ENCODE measurements at places on chromosomes 16 and 17.
A peak's percentile ranks its signal among the peaks of the same experiment; 100 is the strongest.

DNA sequence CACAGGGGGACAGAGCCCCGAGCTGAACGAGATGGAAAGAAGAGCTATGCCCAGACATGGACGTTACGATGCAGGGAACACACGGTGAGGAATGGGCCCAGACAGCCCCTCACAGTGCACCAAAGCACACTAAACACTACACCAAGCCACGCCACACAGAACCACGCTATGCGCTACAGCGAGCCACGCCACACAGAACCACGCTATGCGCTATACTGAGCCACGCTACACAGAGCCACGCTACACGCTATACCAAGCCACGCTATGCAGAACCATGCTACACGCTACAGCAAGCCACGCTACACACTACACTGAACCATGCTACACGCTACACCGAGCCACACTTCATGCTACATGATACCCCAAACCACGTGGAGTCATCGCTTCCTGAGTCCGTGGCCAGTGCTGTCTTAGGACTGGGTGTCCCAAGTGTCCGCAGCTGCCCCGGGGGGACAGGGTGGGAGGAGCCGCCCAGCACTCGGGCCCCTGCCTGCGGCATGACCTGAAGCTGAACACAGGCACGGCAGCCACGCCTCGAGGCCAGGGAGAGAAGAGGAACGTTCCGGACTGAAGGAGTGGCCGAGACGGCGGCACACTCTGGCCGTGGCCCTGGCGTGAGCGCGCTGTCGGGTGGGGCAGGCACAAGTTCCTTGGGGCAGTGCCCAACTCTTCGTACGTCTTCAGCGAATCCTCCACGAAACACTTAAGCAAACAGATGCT lies 61.3 kb downstream of the LMF1 start:
- DNase-seq: no peak

DNA sequence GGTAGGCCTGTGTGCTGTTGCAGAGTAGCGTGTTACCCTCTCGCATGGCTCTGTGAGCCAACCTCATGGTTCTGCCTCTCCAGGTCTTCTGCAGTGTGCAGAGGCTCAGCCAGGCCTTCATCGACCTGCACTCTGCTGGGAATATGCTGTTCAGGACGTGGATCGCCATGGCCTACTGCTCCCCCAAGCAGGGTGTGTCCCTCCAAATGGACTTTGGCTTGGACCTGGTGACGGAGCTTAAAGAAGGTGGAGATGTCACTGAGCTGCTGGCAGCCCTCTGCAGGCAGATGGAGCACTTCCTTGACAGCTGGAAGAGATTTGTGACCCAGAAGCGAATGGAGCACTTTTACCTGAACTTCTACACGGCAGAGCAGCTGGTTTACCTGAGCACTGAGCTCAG lies 75.8 kb upstream of the ENDOV start:
- DNase-seq: no peak

GRCh38 chr17:82059272-82060000 lies 6.2 kb downstream of the DUS1L start:
- no peak for DNase-seq

GRCh38 chr17:13135506-13135905 lies 117.7 kb upstream of the ELAC2 start:
- DNase-seq: no peak

- DNase-seq: no peak
These were observed 29.7 kb upstream of the CDC42EP4 start for GRCh38 chr17:73341350-73342049.

DNA sequence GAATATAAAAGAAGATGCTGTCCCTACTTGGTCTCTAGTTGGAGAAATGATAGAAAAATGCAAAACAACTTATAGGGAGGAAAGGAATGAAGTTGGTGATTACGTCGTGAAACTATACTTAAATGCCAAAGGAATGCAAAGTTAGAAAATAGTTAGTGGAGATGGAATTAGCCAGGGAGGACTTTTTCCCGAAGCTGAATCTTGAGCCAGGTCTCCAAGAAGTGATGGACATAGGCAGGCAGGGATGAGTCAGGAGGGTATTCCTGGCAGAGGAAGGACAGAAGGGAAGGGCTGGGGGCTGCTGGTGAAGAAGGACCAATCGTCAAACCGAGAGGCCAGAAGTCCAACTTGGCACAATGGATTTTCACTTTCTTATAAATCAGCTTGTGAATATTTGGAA lies 1.8 kb downstream of the SNTB2 start:
- no peak for DNase-seq

GRCh38 chr17:2798678-2799077 lies 2.4 kb downstream of the RAP1GAP2 start:
- no peak for DNase-seq

DNA sequence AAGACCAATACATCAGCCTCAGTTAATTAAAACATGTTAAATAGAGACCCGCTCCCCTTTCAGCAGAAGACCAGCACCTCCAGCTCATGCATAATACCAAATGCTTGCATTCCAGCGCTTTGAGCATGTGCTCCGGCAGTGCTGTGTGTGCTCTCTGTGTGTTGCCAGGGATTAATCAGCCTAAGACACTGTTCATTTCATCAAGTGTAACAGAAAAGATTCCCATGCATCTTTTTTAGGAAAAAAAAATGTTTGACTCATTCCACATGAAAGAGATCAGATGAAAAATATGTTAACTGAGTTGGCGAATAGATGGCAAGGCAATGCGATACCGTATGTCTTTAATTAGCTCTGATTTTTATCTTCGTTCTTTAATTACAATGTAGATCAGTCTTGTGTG lies 187.6 kb downstream of the RPTOR start:
- DNase-seq: no peak

DNA sequence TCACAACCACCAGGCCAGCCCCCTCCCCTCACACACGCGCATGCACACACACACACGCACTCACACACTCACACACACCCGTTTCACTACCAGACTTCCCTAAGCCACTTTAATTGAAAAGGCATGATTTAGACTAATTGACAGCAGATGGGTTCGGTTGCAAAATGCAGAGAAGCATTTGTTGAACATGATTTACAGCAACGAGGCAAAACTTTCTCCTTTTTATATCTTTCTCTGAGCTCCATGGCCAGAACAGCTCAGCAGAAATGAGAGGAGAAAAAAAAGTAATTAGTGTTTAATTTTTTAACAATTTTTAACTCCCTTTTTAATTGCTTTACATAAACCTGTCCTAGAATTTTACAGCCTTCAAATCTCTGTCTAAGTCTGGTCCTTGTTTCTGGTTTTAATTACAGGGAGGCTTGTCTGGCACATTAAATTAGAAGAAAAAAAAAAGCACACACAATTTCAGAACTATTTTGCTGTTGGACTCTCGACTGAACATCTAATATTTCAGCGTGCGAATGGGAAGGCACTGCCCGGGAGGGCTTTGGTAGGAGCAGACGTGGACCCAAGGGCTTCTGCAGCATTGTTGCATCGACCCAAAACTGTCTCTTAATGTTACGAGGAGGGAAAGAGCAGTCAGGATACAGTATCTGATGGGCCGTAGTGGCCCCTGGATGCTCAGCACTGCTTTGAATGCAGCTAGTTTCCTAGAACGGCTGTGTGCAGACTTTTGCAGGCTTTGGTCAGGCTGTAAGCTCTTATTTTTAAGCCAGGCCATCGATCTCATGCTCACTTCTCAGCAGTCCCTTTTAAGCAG lies 255.9 kb downstream of the SOX9 start:
- no peak for DNase-seq

- peak; percentile 29 for DNase-seq
These were observed 3.9 kb downstream of the VPS35L start for GRCh38 chr16:19559242-19559910.

GRCh38 chr16:25110387-25110947 lies 1.1 kb upstream of the LCMT1 start:
- no peak for DNase-seq

GRCh38 chr16:59242556-59242955 lies 508.4 kb upstream of the GOT2 start:
- no peak for DNase-seq

DNA sequence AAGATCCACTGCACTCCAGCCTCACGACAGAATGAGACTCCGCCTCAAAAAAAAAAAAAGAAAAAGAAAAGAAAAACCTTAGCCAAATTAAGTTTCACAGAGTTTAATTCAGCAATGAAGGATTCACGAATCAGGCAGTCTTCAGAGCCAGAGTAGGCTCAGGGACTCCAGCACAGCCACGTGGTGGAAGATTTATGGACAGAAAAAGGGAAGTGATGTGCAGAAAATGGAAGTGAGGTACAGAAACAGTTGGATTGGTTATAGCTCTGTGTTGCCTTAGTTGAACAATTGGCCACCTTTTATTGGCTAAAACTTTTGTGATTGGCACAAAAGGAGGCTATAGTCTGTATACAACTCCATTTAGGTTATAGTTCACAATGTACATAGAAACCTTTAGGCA lies 256.6 kb downstream of the HS3ST3B1 start:
- DNase-seq: no peak

DNA sequence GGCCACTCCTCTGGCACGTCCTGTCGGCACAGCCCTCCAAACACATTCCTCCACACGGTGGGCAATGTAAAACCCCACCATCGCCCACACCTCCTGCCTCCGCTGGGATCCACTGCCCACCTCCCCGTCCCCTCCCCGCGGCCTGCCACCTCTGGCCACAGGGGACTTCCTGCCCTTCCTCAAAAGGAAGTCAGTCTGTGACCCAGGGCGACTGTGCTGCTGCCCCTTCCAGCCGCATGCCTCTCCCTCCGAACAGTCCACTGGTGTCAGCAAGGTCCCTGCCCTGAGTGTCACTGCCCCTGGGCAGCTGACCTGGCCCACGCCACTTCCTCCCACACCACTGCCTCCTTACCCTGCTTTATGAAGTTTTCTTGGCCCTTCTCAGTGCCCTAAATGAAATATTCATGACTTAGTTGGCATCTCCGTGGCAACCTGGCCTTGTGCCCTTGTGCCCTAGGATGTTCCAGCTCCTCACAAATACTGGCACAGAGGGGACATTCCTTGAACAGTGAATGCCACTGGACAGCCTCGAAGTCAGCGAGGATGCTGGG lies 2.0 kb downstream of the PLD6 start:
- no peak for DNase-seq

- DNase-seq: no peak
These were observed 253.3 kb downstream of the SLC39A11 start for GRCh38 chr17:72839131-72839725.

GRCh38 chr16:53822936-53823529 lies 119.1 kb downstream of the FTO start:
- DNase-seq: peak; percentile 1

- no peak for DNase-seq
These were observed 82.4 kb downstream of the KCNJ2 start for GRCh38 chr17:70251706-70252105.

DNA sequence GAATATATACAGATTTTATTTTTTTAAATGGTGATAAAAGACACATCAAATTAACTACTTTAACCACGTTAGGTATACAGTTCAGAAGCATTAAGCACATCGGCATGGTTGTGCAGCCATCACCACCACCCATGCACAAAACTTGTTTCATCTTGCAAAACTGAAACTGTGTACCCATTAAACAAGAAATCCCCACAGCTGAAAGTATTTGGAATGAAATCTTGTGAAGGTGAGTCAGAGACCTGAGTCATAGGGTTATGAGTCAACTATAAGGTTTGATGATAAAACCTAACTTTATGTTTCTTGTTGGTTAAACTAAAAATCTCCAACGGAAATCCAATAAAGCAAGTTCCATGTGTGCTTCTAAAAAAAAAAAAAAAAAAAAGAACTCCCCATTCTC lies 561.6 kb upstream of the PSMD7 start:
- no peak for DNase-seq

DNA sequence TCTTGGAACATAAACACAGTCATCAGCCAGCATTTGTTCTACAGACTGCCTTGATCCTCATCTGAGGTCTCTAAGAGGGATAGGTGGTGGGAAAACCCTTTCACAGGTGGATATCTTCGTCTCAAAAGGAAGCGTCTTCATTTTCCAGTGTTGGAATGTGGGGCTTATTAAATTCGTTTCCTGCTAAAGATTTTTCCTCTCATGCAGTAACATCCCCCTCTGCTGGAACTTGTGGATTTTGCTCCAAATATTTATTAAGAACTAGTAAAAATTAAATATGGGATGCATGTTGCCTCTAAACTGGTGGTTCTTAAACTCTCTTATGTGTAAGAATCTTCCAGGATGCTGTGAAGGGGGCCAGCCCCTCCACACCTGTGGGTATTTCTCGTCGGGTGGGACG lies 20.1 kb upstream of the MLYCD start:
- DNase-seq: no peak

DNA sequence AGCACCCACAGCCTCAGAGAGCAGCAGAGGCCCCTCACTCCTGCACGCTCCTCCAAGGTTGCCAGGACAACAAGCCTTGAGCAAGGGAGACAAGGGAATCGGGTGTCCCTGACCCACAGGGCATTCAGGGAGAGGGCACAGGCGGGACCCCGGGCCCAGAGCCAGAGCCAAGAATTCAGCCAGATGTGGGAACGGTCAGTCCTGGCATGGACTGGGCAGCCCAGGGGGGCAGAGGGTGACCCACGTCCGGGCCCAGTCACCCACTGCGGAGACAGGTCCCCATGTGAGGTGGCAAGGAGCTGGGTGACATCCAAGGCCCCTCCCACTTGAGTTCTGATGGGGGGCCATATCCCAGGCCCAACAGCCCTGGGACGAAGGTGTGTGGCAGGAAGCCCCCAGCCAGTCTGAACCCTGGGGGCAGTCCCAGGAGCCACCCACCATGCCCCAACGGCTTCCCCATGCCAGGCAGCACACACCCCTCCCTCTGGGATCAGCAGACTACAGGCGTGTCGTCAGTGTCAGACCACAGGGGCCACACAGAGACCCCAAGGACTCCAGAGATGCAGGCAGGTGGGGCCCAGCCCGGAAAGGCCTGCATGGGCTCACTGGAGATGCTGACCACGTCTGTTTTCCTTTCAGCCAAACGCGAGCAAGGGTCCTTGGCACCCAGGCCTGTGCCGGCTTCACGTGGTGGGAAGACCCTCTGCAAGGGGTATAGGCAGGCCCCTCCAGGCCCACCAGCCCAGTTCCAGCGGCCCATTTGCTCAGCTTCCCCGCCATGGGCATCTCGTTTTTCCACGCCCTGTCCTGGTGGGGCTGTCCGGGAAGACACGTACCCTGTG lies 23.0 kb downstream of the USP6 start:
- no peak for DNase-seq

DNA sequence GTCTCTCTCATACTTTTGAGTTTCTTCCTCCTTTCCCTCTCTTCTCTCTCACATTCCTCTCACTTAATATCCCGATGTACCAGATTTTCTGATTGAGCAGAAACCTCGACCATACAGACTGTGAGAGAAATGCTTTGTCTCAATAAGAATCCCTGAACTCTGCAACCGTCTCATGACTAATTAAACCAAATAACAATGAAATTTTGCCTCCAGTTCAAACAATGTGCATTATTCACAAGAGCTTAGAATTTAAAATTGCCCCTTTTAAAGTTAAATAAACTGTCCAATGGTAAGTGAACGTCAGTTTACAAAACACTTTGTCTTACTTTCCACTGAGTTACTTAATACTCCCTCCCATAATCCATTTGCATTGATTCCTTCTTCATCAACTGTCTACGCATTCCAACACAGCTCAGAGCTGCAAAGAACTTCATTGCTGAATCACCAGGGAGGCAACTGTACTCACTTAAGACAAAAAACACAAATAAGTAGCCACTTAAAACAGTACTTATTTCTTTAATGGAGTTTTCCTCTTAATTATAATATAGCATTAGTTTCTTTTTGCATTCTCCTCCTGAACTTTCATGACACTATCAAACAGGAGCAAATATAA lies 4.9 kb downstream of the CDH11 start:
- DNase-seq: no peak

Data from activated CD4-positive, alpha-beta T cell treated with anti-CD3 and anti-CD28 coated beads for 4 hours (primary cell).